ENCODE measurements at places on chromosomes 13 and 19. TPM values are rescaled to one million over a fixed set of nuclear protein-coding genes. Genes with fewer than 3 reads are reported as not detected.
A peak's percentile ranks its signal among the peaks of the same experiment; 100 is the strongest.

- no peak for DNase-seq
Observed at GRCh38 chr13:35804901-35805300, 326.3 kb downstream of the DCLK1 start.

GRCh38 chr19:46863818-46864629 is 3.2 kb downstream of the ARHGAP35 start:
- DNase-seq: no peak

LILRA1 gene
- 0.92 TPM for total RNA-seq

- DNase-seq: no peak
Observed at GRCh38 chr13:76164290-76164689, 528.2 kb downstream of the LMO7 start.

CYP2A6 gene
- total RNA-seq: not detected

GRCh38 chr13:79492313-79492798 is 11.4 kb downstream of the NDFIP2 start:
- DNase-seq: no peak

C19orf18 gene
- total RNA-seq: 2.2 TPM

- no peak for DNase-seq
Observed at GRCh38 chr19:39422020-39422419, 9.6 kb downstream of the PLEKHG2 start.

DNA sequence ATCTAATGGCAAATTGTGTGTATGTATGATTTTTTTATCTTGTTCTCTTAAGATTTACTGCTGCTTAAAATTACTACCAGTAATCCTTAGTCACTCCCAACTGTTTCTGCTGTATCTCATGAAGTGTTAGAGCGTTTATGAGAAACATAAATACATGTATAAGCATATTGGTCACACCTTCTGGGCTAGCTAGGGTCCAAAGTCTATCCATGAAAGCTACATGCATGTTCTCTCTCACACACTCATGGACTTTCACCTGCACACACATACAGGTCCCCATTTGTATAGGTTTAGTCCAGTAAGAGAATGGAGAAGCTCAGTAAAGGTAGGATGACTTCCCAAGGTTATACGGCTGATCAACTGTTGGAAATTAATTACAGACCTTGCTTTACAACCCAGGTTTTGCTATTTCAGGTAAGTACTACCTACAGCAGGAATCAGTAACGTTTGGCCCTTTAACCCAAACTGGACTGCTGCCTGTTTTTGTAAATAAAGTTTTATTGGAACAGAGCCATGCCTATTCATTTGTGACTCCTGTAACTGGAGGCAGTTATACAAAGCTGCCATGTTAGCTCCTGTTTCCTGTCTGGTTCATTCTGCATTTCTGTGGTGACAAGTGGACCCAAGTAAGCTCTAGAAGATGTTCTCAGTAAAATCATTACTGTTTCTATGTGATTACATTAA is 15.3 kb downstream of the METTL21C start:
- DNase-seq: no peak

- DNase-seq: no peak
Observed at GRCh38 chr19:13583114-13583513, 76.8 kb upstream of the CACNA1A start.

DNA sequence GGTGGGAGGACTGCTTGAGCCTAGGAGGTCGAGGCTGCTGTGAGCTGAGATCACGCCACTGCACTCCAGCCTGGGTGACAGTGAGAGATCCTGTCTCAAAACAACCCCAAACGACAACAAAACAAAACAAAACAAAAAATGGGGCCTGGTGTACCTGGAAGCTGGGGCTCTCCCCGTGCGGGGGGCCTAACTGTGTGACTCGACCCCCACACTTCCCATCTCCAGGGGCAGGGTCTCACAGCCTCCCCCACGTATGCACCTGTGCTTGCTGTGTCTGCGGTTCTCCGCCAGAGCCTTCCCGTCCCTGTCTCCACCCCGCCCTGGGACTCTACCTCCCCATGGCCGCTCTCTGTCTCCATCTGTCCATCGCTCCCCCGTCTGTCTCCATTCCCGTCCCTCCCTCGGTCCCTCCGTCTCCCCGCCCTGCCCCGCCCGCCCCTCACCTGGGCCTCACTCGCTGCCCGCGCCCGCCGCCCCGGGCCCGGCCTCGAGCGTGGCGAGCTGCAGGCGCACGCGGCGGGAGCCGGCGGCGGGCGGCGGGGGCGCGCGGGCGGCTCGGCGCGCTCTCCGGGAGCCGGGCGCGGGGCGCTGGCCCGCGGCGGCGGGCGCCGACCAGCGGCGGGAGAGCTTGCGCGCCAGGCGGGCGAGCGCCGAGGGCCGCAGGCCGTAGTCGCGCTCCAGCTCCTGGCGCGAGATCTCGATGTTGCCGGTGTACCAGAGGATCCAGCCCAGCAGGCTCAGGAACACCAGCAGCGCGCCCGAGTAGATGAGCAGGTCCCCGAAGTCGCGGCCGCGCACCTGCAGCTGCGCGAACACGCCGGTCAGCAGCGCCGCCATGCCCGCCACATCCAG is 587 bp downstream of the TMEM238 start:
- peak; percentile 79 for DNase-seq

GRCh38 chr13:100728201-100728600 is 53.6 kb upstream of the TMTC4 start:
- no peak for DNase-seq

- no peak for DNase-seq
Observed at GRCh38 chr13:33471204-33471603, 185.6 kb upstream of the STARD13 start.

DNA sequence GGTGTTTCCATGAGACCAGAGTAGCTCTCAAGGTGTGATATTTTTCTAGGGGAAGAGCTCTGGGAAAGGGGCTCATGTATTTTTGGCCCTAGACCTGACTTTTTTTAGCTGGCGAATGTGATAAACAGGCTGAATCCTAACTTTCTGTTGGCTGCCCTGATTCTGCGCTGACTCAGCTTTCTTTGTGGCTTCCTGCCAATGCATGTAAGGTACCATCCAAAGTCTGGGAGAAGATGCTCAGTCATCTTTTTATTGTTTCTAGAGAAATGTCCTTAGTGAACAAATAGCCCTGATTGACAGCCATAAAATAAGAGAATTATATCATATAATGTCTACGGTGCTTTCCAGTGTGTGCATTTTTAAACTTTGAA is 113.6 kb upstream of the MBNL2 start:
- DNase-seq: no peak

DNA sequence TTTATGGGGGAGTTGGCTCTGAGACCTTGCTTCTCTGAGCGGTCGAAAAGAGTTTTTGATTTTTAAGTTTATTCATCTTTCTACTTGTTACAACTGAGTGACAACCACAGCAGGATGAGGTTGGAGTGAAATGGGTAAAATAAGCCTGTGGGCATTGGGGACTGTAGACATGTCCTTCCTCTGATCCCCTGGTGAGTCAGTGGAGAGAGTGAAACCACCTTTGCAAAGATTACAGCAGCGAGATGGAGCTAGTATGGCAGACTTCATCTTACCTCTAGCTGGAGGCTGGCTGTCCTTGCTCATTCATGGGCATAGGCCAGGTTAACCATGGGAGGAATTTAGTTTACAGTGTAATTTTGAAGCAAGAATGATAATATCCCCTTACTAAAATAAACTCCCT is 30.9 kb upstream of the PSG9 start:
- no peak for DNase-seq

GRCh38 chr13:43988302-43988701 is 108.6 kb downstream of the LACC1 start:
- no peak for DNase-seq

IQCN gene
- 0.43 TPM for total RNA-seq

OR10H1 gene
- not detected for total RNA-seq

GRCh38 chr13:50080203-50080910 is 65.1 kb downstream of the KCNRG start:
- no peak for DNase-seq

GRCh38 chr13:46914341-46914740 is 17.5 kb upstream of the HTR2A start:
- DNase-seq: no peak

- DNase-seq: no peak
Observed at GRCh38 chr13:27980280-27980998, 8.1 kb downstream of the URAD start.

DNA sequence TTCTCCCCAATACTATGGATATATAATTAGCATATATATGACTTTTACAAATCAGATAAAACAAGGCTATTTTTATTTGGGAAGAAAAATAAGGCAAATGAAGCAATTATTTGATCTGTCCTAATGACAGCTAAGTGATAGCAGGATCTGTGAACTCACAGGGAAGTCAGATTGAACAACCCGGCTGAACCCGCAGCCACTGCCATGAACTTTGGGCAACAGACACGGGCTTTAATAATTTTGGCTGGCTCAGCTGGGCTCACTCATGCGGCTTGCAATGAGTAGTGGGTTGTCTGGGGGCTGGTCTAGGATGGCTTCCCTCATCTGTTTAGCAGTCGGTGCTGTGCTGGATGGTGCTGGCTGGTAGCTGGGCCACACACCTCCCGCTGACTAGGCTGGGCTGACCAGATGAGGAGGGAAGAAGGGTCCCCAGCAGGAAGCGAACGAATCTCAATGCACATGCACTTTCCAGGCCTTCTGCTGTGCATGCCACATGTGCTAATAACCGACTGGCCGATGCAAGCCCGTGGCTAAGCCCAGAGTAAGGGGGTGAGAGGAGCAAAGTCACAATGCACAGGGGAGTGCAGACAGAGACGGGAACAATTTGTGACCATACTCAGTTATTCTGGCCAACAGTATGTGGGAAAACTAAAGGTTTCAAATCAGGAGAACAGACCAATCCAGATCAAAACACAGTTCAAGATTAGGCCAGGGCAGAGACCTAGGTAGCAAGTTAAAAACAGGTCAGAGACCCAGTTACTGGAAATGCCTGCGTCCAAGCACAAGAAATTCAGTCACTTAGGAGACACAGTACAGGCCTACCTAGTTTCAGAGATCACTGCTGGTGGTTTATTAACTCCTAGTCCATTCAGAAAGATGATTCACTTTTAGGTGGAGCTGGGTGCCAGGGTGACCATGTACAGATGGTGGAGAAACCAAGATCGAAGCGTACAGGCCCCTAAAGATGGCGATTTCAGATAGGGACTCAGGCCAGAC is 22.3 kb downstream of the CRYL1 start:
- no peak for DNase-seq

DNA sequence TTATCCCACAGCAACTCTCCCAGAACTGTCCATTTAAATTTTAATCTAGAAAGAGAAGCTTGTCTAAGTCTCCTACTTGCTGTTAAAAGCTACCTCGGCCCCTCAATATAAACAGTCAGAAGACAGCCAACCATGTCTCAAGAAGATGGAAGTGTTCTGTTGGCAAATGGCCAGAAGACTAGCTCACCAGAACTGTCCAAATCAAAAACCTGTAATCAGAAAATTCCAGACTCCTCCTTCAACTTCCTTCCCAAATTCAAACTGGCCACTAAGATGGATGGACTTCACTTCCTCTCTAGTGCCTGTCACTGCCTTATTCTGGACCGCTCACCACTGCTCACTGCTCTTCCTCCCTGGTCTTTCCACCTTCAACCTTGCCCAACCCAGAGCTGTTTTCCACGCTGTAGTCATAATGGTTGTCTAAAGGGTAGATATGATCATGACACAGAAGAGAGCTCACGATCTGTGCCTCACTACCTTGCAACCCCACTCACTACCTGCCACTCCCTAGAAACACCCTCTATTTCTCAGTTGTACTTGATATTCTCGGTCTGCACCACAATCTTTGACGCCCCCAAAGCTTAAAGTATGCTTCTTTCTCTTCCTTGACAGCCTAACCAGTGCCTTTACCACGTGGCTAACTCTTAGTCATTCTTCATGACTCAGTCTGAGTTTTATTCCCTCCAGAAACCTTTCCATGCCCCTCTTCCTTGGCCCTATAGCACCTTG is 9.2 kb downstream of the FGF14 start:
- DNase-seq: no peak

DNA sequence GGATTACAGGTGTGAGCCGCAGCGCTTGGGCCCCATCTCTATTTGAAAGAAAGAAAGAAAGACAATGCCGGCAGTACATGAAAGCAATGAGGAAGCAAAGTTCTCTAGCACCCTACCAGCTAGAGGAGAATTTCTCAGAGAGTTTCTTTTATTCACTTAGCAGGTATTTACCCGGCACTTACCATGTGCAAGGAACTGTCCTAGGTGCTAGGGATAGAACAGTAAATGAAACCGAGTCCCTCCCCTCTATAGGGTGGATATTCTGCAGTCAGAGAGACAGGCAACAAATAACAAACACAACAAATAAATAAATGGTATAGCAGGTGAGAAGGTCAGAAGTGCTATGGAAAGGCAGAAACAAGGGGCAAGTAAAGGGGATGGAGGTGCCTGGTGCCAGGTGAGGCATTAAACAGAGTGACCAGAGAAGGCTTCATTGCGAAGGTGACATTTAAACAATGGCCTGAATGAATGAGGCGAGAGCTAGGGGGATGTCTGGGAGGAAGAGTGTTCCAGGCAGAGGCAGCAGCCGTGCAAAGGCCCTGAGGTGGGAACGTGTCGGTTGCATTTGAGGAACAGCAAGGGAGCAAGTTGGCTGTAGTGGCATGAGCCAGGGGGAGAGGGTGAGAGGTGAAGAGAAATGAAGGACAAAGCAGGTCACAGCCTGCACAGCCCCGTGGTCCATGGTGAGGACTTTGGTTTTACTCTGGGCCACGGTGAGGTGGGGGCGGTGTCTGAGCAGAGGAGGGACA is 10.8 kb upstream of the MYH14 start:
- DNase-seq: no peak

GRCh38 chr13:102344410-102344809 is 57.4 kb downstream of the FGF14 start:
- no peak for DNase-seq

EVI5L gene
- 21.5 TPM for total RNA-seq

DNA sequence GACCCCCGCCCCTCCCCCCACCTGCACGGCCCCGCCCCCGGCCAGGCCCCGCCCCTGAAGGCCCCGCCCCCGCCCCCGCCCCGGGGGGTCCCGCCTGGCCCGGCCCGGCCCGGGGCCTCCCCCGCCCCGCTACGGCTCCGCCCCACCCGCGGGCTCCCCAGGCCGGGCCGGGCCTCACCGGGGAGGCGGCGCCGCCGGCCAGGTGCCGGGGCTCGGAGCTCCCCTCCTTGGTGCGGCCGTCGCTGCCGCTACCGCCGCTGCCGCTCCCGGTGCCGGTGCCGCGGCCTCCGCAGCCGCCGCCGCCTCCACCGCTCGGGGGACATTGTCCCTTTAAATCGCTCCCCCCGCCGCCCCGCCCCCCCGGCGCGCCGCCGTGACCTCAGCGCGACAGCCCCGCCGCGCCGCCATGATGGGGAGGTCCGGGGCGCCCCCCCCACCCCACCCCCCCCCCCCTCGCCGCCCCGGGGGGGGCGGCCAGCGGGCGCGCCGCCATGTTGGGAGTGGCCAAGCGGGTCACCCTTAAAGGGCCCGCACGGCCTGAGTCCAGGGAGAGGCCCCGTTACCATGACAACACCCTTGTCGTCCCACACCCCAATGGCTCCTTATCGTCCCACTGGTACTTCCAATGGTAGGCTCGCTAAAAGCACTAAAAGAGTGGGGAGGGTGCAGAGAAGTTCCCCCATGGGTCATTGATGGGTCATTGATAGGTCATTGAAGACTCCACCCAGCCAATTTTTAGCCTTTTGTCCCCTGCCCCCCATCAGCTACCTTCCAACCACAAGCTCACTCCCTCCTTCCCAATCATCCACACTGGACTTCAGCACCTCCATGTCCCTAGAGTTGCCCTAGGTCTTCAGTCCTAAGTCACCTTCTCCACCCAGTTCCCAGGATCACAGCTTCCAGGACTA is at the start of gene WIZ:
Gene WIZ (minus strand): TSS at position 337 of the 908 bp plus-strand sequence. CDS start 1,649 bp downstream, outside the sequence.
- DNase-seq: peak; percentile 94
